Fibroblast of skin of right quadriceps (primary cell): ENCODE measurements at places on chromosomes 3 and 15.

DNA sequence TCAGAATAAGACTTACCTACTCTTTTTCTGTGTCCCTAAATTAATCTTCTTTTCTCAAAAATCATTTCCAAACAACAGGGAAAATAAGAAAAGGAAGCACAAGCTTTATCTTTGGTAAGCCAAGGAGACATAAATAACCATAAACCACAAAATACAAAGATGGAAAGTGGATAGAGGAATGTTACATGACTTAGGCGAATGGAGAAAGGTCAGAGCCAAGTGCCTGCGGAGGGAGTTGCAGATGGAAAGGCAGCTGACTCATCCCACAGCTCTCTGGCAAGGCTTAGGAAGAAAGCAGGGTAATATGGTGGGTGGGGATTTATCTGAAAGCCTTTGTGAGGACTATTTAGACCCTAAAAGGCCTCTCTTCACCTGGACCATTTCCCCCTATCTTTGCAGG, 72.8 kb downstream of the GALK2 start:
- DNase-seq, result peak; percentile 89

- no peak for DNase-seq
These were observed 12.9 kb upstream of the APEH start for GRCh38 chr3:49661281-49661680.

GRCh38 chr3:35944926-35945710, 305.8 kb downstream of the ARPP21 start:
- DNase-seq, result peak; percentile 10

DNA sequence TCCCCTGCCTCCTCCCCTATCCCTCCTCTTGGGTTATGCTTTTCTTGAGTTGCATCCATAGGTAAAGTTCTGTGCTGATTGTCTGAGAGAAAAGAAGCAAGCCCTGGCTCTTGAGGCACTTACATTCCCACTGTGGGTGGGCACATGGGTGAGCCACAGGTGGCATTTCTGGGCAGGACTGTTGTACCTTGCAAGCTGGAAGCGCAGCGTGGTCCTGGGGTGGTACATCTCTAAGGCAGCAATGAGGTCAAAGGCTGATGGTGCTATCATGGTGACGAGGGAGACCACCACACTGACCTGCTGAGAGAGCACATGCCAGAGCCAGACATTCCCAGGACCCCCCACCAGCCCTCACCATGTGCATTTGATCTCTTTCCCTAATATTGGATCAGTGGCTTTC, 24.7 kb downstream of the TMC3 start:
- DNase-seq, result no peak

- DNase-seq, result no peak
These were observed 3.8 kb downstream of the THSD4 start for GRCh38 chr15:71118881-71119632.

- DNase-seq, result no peak
These were observed 47.1 kb downstream of the MKRN2 start for GRCh38 chr3:12603969-12604368.

DNA sequence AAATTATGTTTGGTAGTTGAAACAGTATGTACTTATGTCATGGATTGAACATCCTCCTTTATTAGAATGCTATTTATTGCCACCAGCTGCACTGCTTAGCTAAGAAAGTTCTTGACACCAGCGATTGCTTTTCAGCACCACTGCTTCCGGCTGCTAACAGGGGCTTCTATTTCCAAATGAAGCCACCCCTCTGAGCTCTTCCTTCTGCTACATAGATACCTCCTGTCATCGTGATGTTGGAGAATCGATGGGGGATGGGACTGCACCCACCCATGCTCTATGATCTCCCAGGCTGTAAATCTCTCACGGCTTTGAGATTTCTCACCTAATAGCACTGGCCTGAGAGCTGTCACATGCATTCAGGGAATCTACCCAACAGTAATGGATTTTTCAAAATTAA, 259.2 kb downstream of the MEIS2 start:
- no peak for DNase-seq

- no peak for DNase-seq
These were observed 41.1 kb upstream of the NEDD4 start for GRCh38 chr15:56034514-56034913.

- no peak for DNase-seq
These were observed 4.6 kb downstream of the SATB1 start for GRCh38 chr3:18420555-18420954.

GRCh38 chr3:30470496-30470895, 135.9 kb upstream of the TGFBR2 start:
- DNase-seq, result peak; percentile 51

DNA sequence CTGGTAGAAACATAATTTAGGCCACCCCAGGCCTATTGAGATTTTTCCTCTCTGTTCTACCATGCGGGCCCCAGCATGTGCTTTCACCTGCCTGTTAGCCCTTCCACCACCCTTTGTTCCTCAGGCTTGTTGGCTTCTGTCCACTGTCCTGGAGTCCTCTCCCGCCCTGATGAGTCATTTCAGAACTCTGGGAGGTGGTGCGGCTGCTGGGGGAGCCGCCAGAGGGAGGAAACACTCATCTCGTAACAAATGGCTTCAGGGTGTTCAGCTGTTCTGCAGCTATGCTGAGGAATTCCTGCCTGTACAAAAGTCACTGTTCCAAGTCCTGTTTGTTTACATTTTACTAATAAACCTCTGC, 36.3 kb downstream of the LRTM1 start:
- DNase-seq, result peak; percentile 95

- no peak for DNase-seq
These were observed 331.0 kb upstream of the IL12A start for GRCh38 chr3:159657629-159658028.

DNA sequence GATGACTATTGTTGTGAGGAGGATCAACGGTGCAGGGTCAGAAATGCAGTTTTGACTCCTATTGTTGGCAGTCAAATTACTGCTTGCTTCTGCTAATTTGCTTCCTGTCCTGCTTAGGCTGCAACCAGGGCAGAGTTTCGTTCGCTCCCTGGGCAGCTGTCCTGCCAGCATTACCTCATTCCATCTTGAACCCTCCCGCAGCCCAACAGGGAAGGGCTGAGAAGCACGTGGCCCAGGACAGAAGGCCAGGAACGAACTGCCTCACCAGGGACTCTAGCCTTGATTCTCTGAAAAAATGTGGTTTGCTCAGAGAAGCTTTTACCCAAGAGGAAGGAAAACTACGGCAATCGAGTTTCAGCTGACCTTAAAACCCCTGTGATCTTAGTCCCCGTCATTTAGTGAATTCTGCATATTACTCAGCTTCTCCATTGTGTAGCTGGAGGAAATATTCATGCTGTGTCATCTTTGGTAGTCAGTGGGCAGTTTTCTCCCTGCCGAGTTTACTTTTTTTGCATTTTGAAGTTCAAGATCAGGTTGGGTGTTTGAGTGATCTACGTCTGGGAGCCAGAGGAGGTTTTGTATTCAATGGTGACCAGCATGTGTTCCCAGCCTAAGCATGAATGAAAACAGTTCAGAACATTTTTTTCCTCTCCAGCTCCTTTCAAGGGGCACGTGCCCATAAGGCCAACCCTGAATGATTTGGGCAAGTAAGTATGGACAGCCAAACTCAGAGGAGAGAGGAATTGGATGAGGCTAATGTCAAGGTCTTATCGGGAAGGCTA, 23.0 kb downstream of the TLNRD1 start:
- DNase-seq, result peak; percentile 59

GRCh38 chr15:36432161-36432560, 147.3 kb upstream of the CDIN1 start:
- peak; percentile 89 for DNase-seq

- no peak for DNase-seq
These were observed 8.1 kb downstream of the ARIH2 start for GRCh38 chr3:48926425-48927392.

- DNase-seq, result no peak
These were observed 11.9 kb downstream of the FAIM start for GRCh38 chr3:138620431-138620830.

DNA sequence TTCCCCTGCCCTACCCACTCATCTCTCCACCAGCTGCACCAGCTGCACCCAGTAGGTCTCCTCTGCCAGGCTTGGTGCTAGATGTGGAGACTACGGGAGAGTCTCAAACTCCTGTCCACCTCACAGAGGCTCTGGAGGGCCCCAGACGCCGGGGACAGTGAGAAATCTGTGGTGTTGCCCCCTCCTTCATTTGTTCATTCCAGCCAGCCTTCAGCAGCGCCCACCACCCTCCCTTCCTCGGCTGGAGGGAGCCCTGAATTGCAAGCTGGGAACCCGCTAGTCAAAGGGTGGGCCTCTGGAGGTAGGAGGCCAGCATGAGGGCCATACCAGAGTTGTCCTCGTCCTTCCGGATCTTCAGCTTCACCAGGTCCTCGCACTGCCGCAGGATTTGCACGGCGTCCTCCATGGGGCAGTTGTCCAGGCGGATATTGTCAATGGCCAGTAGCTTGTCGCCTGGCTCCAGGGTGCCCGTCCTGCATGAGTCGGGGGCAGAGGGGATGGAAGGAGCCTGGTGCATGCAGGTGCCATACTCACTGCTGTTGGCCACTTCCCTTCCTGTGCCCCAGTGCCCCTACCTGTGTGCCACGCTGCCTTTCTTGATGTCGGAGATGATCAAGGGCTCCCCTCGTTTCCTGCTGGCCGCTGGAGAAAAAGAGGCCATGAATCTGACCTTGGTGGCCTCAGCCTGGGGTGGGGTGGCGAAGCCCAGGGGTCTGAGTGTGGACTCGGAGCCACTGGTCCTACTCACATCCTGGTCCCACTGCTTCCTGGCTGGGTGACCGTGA, 29.1 kb downstream of the GRIP2 start:
- DNase-seq, result no peak

- DNase-seq, result no peak
These were observed 237.4 kb downstream of the TLE3 start for GRCh38 chr15:69860321-69860720.

GRCh38 chr3:116084999-116085791, 360.1 kb downstream of the LSAMP start:
- peak; percentile 39 for DNase-seq

DNA sequence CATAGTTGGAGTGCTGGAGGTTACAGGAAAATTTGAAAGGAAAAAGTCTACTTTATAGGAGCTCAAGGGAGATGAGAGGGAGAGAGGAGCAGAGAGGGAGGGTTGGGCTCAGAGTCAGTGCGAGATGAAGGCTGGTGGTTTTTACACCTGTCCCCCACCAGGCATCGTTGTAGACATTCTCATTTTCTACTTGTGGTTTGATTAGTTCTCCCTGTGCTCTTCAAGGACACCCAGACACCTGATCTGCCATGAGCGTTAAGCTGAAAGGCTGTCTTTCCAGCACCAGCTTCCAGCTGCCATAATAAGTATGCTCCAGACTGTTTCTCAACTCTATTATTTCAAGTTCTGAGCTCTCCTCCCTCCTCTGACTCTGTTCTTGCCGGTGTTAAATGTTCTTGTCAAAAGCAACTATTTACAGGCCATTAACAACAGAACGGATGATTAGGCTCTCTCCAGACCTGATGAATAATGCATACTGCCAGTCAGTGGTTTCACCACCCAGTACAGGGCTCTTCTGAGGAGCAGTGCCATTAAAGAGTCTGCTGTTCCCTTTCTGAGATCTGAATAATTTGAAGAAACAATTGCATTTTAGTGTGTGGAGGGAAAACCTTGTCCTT, 514.6 kb upstream of the MCTP2 start:
- DNase-seq, result no peak

DNA sequence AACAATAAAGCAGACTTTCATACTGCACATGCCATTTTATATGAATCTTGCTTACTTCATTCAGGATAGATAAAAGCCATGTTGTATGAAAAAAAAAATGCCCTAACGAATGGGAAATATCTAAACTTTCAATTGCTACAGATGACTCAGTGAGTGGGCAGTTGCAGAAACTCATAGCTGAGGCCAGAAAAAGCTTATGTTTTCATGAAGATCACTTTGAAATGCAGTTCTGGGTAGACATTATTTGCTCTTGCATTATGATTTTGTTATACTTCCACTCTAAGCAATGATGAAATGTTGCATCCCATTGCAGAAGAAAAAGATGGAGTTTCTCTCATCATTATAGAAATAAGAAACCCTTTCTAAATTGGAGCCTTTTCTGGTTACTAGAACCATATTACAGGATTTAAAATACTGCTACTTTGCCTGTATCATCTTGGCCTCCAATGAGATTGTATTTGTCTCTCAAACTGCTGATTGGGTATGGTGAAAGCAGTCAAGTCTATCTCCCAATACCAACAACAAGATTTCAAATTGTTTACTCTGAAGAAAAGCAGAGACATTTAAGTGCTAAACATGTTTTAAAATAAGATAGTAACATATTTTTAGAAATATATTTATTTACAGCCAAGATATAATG, 17.0 kb downstream of the PEAK1 start:
- peak; percentile 80 for DNase-seq

GRCh38 chr3:195447201-195447600, 4.4 kb upstream of the ACAP2 start:
- DNase-seq, result no peak

DNA sequence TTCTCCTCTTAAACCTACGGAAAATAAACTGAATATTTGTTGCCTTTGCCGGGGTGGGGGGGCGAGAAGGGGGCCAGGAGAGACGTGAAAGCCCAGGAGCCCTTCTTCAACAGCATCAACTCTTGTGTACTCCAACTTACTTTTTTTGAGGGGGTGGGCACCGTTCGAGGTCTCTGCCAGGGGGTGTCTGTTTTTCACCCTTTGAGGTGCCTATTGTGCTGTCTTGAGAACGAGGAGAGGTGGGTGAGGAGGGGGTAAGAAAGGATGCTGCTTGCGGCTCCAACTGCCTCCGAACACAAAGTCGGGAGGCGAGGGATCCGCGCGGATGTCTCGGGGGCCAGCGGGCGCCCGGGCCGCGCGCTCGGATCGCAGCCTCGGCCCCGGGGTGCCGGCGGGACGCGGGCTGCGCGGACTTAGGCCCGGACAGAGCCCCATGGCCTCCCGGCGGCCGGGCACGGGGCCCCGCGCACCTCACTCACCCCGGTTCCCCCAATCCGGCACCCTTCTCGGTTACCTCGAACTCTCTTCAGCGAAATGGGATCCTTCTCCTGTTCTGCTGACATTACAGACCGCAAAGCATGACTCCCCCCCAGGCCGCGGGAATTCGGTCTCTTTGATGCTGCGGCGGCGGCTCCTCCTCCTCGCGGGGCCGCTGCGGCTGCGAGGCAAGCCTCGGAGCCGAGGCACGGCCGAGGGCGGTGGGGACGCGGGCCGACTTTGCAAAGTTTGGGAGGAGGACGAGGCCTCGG, 650 bp downstream of the PYGO1 start:
- peak; percentile 57 for DNase-seq

DNA sequence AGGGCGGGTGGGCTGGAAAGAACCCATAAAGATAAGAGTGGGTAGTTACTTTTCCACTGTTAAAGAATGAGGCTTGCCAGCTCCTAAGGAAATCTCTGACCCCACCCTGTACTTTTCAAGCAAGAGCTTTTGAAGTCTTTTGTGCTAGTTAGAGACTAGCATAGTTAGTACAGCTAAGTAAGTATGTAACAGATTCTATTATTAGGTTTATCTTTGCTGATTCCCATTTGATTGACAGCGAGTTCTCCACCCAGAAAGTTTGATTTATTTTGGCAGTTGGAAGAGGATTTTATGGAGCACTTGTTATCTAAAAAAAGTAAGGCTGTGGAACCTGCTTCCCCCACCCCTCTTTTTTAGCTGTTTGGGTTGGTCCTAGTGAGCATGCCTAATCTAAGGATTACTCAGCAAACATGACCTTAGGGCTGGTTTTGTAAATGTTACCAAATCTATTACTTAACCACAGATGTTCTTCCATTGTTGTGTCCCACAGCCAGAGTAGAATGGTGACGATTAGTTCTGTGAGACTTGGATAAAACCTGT, 57.6 kb downstream of the FNDC3B start:
- peak; percentile 34 for DNase-seq
